ENCODE measurements at places on chromosomes 5 and 9. TPM values are rescaled to one million over a fixed set of nuclear protein-coding genes. Genes with fewer than 3 reads are reported as not detected.

PCDHB5 gene
- 72.2 TPM for total RNA-seq

PCSK1 gene
- 11.6 TPM for total RNA-seq

SHISAL2B gene
- not detected for total RNA-seq

PCDHA9 gene
- 18.9 TPM for total RNA-seq

BTNL9 gene
- 37.9 TPM for total RNA-seq

SH3GL2 gene
- 8.1 TPM for total RNA-seq
